ENCODE measurements at places on chromosomes 16 and 17. TPM values are rescaled to one million over a fixed set of nuclear protein-coding genes. Genes with fewer than 3 reads are reported as not detected.
A peak's percentile ranks its signal among the peaks of the same experiment; 100 is the strongest.

Gene VAT1L
- not detected for total RNA-seq

Gene KLHL11
- 16.2 TPM for total RNA-seq

Gene NFATC2IP
- 22.4 TPM for total RNA-seq

Gene CNTNAP1
- total RNA-seq = 11.4 TPM

GRCh38 chr17:47982091-47982617 is 11.2 kb downstream of the CDK5RAP3 start:
- no peak for DNase-seq

DNA sequence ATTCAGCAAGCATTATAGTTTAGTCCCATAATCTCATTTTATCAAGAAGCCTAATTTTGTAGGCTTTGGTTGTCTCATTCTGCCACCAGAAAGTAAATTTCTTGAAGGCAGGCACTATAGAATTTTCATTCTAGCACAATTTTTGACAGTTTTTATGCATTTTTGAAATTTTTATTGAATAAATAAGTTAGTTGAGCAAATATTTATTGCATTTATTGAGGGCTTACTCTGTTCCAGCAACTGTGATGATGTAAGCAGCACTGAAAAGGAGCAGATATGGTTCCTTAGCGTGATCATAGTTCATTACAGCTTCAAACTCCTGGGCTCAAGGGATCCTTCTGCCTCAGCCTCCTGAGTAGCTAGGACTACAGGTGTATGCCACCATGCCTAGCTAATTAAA is 34.2 kb downstream of the PPM1E start:
- no peak for DNase-seq

DNA sequence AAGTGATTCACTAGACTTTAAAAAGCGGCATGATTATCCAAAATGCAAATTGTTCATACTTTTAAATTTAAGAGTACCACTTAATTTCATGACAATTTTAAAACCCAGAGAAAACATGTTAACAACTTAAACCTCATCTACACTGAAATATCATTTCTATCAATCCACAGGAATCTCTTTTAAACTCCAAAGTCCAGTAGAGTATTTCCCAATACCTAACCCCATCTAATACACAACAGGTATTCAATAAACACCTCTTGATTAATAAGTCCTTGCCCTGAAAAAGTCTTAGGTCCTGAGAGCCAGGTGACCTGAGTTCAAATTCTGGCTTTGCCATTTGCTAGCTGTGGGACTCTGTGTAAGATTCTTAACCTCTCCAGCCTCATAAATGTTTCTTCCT is 14.7 kb downstream of the CEP20 start:
- DNase-seq = no peak

- peak; percentile 93 for DNase-seq
These were observed 7.7 kb upstream of the ARHGAP23 start for GRCh38 chr17:38420518-38420917.

DNA sequence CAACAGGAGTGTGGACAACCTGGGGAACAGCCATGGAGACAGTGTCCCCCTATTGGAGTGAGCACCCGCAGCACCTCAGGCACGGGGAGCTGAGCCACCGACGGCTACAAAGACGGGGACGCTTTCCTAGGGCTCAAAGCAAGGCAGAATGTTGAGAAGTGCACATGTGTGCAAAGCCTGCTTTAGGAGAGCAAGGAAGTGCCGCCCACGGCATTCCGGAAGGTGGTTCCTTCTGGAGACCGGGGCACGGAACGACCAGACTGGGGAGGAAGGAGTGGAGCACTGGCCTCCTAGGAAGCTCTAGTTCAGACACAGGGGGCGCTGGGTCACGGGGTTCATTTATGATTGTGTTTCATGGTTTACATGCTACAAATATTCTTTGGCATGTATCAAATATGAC is 52.2 kb downstream of the TBC1D16 start:
- DNase-seq = no peak

DNA sequence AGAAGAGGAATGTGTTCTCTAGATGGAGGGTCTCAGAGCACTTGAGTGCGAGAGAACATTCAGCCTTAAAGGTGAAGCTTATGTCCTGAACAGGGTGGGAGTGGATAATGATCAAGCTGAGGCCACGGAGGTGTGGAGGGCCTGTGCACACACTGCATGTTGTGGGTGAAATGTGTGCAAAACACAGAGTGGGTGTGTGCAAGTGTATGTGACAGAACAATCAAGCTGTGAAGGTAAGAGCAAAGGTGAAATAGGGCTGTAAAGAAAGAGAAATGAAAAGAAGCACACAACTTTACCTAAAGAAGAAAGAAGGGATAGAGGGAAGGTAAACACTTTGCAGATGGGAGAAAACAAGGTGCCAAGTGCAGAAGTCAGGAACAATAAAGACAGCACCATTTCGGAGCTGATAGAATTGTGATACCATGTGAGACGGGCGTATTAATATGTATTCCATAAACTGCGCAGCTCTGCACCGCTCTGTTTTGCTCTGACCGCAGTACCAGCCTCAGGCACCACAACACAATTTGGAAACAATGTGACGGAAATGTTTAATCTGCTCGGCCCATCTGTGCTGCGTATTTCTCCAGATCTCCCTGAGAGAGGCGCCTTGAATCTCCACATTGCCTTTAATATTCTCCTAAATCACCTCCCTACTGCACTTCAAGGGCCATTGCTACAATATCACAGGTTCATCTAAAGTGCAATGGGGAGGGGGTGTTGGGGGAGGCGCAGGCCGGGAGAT is 40.6 kb downstream of the SNX11 start:
- DNase-seq = no peak

DNA sequence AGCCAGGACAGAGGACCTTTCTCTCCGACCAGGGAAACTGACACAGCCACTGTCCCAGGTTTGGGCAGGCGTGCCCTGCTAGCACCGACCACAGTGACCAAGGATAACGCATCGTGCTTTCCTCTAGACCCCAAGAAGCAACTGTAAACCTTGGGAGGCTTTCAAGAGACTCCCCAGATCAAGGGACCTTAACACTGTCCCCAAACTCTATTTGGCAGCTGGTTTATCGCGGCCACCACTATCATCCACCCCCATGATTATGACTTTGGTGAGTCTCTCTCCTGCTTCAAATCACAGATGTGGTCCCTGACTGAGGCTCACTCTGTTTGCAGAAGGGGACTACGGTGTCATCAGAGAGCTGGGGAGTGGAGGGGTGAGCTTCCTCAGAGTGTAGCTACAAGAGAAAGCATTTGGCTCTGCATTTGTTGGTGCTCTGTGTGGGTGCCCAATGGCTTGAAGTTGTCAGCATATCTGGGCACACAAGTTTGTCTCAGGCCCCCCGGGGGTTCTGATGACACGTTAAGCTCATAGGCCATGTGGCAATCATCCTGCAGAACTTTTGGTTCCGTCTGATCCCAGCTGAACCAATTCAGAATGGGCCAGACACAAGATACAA is 408.0 kb downstream of the SLC39A11 start:
- no peak for DNase-seq

GRCh38 chr17:2237950-2238349 is 65.6 kb downstream of the SMG6 start:
- no peak for DNase-seq

DNA sequence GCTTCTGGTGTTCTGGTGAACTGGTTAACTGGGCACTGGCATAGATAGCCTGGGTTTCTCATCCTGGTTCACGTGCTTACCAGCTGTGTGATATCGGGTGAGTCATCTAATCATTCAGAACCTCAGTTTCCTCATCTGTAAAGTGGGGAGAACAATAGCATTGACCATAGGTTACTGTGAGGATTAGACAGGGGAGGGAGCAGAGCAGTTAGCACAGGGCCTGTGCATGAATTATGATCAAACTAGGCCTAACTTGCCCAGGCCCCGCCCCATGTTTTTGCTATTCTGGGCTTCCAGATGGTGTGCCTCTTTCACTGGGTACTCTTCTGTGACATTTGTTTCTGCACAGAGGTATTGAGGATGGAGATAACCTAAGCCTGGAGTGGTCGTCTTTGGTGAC is 4.6 kb upstream of the KLHL36 start:
- DNase-seq = no peak

GRCh38 chr17:45703348-45703747 is 80.8 kb upstream of the CRHR1 start:
- no peak for DNase-seq

DNA sequence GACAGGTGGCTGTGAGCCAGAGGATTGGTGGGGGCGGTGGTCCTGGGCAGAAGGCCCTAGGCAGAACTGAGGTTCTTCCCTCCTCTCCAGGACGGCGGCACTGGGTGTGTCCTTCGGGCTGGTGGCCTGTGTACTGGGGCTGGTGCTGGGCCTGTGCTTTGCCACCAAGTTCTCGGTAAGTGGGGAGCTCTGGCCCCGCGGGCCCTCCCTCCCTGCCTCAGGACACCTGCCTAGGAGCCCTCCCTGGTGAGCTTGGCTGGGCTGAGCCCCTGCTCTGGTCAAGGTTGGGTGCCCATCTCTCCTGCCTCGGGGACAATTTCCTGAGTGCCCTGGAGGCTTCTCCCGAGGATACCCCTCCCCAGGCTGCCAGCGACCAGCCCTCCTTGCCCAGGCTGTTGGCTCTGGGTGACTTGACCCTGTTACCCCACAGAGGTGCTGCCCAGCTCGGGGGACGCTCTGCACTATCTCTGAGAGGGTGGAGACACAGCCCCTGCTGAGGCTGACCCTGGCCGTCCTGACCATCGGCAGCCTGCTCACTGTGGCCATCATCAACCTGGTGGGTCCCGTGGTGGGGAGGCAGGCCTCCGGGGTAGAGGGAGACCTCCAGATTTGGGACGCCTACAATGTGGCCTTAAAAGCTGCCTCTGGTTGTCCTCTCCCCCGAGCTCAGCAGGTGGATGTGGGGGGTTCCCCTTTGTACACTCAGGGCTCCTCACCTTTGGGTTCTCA is 42.0 kb downstream of the ADCY7 start:
- DNase-seq = no peak

GRCh38 chr17:49547566-49547965 is 28.1 kb upstream of the NXPH3 start:
- no peak for DNase-seq
